Left forelimb (tissue), 1 donor: ENCODE measurements at places on chromosomes 1 and 21.
A peak's percentile ranks its signal among the peaks of the same experiment; 100 is the strongest.

DNA sequence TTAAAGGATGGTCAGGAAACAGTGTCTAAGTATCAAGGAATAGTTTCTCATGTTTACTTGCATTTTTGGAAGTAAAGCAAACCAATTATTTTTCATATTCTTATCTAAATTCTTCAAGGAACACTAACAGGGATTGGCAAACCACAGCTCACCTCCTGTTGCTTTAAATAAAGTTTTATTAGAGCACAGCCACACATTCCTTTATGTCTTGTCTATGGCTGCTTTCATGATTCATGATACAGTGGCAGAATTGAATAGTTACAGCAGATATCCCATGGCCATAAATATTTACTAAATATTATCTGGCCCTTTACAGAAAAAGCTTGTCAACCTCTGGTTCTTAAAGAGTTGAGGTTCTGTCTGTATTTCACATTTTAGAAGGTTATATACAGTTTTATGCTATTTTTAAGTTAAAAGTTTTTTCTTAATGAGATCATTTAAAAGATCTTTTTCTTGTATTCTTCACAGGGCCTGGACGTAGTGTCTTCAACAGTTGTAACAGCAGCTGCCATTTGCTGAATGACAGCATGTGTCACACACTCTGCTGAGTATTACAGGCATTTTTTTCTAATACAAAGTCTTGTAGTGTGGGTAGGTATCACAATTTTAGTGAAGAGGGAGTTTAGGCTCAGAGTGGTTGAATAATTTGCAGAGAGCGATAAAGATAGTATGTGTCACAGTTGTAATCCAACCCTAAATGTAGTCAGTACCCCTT, 2.6 kb downstream of the ZNF691 start:
- DNase-seq, result no peak

- no peak for DNase-seq
Measured at GRCh38 chr1:231036416-231036815, 3.6 kb downstream of the FAM89A start.

GRCh38 chr1:89978755-89979154, 16.2 kb upstream of the ZNF326 start:
- no peak for DNase-seq

DNA sequence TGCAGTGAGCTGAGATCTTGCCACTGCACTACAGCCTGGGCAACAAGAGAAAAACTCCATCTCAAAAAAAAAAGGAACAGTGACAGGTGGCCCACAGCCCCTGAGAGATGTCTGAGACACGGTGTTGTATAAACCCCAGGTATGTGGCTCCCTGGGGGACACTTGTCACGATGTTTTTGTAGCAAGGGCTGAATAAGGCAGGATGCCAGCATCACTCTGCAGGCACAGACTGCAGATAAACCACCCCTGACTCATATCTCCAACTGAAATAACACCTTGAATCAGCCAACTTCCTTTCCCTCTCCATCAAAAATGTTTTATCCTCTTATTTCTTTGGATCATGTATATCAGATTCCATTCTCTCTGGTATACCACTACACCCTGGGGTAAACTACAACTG, 52.5 kb downstream of the NMNAT2 start:
- DNase-seq, result no peak

DNA sequence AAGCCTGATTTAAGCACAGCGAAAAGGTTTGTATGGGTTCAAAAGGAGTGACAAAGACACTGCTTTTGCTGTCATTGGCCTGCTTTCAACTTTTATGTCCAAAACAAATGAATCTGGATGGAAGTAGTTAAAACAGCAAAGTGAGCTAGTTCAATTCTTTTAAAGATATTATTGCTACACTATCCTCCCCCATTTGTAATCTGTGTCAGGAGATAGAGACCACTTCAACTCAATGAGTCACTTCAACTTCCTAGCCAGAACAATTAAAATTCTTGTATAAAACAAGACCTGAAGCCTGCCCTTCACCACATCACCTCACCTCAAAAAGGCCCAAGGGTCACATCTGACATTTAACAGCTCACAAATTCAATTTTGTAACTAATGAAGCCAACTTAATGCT, 364.1 kb upstream of the LYPLAL1 start:
- no peak for DNase-seq

- DNase-seq, result no peak
Measured at GRCh38 chr1:30824736-30825429, 67.3 kb upstream of the LAPTM5 start.

- no peak for DNase-seq
Measured at GRCh38 chr1:79792219-79792930, 785.8 kb upstream of the ADGRL4 start.

DNA sequence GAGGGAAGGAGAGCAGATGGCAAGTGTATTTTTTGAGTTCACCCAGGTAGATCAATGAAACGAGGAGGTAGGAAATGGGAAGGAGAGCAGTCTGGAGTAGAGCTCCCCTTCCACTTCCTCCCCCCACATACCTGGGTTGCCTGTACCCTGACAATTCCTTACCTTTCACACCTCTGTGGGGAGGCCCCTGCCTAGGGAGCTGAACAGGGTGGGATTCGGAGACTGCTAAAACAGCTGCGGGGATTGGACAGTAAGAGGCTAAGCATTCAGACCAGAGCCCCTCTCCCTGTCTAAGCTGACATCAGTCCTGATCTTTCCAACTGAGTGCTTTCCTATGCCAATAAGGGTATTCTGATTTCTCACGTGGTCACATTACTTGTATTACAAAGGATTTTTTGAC, 14.5 kb downstream of the RCSD1 start:
- no peak for DNase-seq

- peak; percentile 53 for DNase-seq
Measured at GRCh38 chr1:236168716-236169429, 26.5 kb downstream of the GPR137B start.

DNA sequence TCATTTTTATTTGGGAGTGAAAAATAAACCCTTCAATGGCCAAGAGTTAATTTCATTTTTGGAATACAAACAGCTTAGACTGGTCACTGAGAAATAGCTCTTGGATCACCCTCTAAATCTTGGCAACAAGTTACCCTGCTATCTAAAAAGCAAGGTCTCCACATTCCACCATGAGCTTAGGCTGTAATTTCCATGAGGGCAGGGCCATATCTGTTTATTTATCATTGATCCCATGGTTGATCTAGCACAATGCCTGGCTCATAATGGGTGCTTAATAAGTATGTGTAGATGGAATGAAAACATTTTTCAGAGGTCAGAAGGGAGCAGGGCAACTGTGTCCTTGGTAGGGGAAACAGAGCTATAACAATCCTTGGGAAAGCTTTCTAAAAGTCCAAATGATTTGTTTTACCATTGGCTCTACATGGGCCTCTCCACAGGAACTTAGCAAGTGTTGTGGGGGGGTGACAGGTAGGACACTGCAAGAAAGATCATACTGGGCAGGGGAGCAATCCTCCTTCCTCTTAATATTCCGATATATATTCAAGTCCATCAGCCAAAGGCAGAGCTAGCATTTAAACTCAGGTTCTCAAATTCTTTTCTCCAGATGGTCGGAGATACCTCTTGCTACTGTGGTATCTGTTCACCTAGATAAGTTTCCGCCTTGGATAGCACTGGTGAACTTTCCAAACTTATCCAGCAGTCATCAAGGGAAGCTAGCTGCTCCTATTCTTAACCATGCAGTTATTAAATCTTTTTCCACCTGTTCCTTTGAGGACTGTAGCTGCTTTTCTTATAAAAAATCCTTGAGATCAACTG, 53.1 kb upstream of the PTCH2 start:
- no peak for DNase-seq

- DNase-seq, result no peak
Measured at GRCh38 chr1:26607186-26607585, 77.6 kb downstream of the RPS6KA1 start.

DNA sequence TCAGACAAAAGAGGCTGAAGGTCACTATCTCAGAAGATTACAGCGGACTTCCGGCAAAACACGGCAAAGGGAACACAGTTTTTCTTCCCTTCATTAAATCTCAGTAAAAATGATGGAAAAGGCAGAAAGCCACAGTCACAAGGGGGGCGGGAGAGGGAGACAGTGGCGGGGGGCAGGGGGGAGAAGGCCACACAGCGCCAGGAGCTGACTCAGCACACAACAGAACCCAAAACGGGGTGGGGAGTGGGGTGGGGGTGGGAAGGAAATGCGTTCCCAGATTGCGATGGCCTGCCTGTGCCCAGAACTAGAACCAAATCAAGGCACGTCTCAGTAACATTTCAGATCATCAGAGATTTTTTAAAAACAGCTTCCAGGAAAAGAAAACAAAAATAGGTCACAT, 13.4 kb downstream of the CFAP74 start:
- DNase-seq, result no peak

DNA sequence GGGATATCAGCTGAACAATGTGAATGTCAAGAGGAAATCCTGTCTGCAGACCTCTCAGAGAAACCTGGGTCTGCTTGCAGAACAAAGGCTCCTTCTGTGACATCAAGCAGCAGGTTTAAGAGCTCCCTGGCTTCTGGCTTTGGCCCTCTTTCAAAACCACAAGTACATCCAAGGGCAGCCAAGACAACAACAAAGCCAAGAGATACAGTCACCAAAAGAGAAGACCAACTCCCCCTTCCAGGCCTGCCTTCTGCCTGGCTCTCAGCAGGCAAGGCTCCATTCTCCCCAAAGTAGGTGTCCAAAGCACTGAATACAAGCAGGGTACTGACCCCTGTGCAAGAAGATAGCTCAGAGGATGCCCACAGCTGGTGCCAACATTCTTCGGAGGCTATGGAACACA, 11.5 kb downstream of the BCAR3 start:
- no peak for DNase-seq

DNA sequence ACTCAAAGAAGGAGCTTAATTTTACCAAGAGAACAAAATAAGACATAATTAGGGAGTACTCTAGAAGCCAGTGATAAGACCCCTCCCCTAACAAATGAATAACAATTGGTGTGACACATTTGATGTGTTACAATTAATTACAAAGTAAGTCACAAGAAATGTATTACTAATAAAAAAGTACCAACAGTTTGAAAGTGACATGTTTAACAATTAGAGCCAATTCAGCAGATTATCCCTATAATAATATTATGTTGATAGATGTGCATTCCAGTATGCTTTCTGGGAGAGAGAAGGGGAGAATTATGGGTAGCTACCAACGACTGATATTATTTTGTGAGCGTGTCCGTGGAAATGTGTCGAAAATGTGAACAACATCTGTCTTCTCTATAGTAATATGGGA, 19.1 kb downstream of the CTSK start:
- DNase-seq, result no peak

GRCh38 chr1:155196893-155197638, 10.6 kb downstream of the THBS3 start:
- DNase-seq, result no peak

DNA sequence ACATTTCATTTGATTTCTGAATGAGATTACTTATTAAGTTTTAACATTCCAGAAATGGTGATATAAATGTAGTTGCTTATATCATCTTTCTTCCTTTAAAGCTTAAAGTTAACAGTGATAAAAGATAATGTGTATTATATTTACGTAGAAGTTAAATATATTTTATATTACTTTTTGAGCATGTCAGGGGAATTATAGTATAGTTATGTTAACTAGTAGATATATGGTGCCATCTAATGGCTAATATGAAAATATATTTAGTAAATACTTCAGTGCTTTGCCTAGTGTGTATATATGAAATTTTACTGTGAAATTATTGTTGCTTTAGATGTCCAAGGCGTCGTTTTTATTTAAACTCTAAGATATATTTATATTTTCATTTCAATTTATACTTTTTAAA, 51.5 kb downstream of the SYT14 start:
- DNase-seq, result no peak

DNA sequence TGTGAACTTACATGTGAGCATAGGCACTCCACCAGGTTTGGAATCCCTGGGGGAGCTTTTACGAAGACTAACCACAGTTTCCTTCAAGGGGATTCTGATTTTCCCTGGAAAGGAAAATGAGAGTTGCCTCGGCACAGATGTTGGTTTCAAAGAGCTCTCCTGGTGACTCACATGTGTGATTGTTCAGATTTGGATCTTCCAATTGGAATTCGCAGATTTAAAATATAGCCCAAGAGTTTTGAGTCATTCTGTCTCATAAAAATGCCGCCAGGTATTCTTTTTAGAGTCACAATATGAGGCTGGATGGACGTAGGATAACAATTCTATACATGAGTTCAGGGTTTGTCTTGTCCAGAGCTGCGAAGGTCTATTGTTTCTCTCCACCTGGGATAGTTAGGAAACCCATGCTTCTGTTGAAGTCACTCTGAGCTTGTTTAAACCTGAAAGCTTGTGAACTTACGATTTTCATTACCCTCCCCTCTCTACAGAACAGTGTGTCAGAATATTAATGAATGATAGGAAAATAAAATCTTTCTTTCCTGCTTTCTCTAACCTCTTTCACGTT, 64.9 kb downstream of the TGFB2 start:
- DNase-seq, result no peak
